Mesendoderm (in vitro differentiated cells): ENCODE measurements at places on chromosomes 3 and 15.

- H3K27ac ChIP-seq, result no peak overlapping the region
- peaks cover 2% of the 10 kb centered on the region for H3K36me3 ChIP-seq
- no peak overlapping the region for H3K4me3 ChIP-seq
- no peaks in the 10 kb centered on the region for H3K27me3 ChIP-seq
- no peaks in the 10 kb centered on the region for H3K4me1 ChIP-seq
These were observed 21.9 kb downstream of the IDH3A start for GRCh38 chr15:78170848-78171773.

DNA sequence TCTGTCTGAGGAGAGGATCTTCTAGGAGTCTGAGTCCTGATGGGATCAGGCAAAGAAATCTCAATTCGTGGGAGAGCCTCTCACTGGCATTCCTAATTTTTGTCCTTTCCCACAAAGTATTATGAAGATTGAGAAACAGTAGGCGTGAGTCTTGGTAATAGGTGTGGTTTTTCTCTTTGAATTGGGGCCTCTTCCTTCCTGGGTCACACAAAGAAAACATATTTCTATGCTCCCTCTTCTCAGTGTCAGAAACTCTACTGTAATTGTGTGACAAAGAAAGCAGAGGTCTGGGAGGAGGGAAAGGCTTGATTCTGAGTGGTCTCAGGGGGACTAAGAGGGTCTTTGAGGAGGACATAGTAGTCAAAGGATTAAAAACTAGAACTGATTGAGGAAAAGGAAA lies 6.0 kb downstream of the GABRR3 start:
- no peaks in the 10 kb centered on the region for H3K36me3 ChIP-seq
- H3K27me3 ChIP-seq, result no peaks in the 10 kb centered on the region
- H3K4me3 ChIP-seq, result no peak overlapping the region

DNA sequence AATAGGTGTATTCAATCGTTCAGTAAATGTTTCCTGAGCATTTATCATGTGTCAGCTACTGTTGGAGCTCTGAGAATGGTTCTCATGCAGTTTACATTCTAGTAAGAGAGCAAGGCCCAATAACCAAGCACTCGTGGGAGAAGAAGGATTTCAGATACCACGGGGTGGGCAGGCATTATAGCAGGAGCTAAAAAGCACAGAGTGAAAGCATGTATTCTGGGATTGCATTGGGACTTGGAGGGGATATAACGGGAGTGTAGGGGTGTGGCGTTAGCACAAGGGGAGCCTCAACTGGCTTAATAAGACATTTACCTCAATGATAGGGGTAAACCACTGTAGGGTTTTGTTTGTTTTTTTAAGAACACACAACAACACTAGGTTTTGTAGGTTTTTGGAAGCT lies 1.6 kb upstream of the SIAH2 start:
- DNase-seq, result no peak
- H3K36me3 ChIP-seq, result no peaks in the 10 kb centered on the region
- H3K27me3 ChIP-seq, result no peaks in the 10 kb centered on the region
- H3K4me1 ChIP-seq, result peaks cover 10% of the 10 kb centered on the region
- no peak overlapping the region for H3K4me3 ChIP-seq

DNA sequence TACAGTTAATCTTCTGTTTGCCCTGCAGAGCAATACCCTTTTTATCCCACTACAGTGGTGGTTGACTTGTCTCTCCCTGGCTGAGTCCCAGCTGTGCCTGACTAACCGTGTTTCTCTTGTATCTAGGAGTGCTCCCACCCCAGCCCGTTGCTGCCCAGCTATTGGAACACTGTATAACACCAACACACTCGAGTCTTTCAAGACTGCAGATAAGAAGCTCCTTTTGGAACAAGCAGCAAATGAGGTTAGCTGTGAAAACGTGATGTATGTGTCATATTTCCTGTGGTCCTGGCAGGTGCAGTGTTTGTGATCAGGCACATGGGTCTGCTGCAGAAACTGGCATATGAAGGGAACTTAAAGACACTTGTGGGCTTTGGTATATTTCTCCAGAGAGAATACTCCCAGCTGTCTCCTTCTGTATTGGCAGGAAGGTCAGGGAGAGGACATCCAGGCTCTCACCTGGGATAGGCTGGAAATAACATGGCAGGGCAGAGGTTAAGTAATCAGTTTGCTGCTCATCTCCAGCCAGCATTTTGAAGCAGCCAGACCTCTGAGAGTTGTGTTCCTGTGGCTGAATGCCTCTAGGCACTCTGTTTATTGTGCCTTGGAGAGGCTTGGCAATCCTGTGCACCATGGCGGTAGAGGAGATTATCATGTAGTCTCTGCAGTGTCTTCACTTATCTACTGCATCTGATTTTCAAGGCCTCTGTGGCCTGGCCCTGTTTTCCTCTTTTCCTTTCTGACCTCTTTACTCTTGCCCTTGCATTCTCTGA lies 34.8 kb downstream of the ATG7 start:
- H3K36me3 ChIP-seq, result no peaks in the 10 kb centered on the region
- no peak for DNase-seq
- peaks cover 3% of the 10 kb centered on the region for H3K4me1 ChIP-seq
- no peak overlapping the region for H3K27ac ChIP-seq

DNA sequence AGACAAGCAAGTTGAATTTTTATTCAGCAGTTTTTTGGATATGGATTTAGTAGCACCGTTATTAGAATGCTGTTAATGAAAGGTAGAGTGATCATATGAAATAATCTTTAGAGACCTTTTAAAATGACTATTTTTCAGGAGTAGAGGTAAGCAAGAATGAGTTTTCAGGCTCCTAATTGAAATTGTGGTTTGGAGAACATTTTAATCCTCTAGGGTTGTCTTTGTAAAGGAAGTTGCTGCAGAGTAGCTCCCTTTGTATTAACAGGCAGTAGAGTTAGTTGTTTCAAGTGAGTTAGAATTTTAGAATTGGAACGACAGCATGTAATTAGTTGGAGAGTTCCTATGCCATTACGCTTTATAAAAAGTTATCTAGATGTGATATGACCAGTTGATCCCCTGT lies 27.2 kb upstream of the EDEM1 start:
- no peak overlapping the region for H3K27ac ChIP-seq
- H3K4me1 ChIP-seq, result peaks cover 6% of the 10 kb centered on the region
- no peak for DNase-seq
- H3K36me3 ChIP-seq, result no peaks in the 10 kb centered on the region

DNA sequence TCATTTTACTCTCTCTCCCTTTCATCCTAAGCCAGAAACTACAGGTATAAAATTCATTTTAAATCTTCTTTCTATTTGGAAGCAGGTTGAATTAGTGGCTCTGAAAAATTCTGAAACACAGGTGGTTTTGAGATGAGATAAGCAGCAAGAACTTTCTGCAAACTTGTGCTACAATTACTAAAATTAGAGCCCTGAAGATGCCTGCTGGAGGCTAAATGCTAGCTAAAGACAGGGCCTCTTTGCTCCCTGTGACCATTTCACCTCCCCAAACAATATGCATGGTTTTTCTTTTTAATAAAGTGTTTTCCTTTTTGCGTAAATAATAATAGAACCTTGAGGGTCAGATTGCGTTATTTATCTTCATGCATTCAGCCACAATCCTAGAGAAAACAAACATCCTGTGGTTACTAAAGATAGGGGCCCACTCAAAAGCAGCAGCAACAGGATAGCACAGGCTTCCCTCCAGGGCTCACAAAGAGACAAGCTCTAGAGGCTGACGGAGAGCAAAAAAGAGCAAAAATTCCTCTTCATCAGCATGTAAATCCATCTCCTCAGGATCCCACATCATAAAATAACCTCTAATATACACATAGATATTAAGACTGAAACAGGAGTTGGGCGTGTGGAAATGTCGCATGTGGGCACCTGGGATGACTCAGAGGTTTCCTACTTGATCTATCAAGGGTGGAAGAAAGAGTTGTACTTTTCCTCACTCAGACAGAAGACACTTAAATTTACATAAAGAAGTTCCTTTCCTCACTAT lies 26.5 kb upstream of the CP start:
- peak; percentile 46 for DNase-seq
- no peak overlapping the region for H3K4me3 ChIP-seq
- no peak overlapping the region for H3K27ac ChIP-seq
- H3K27me3 ChIP-seq, result no peaks in the 10 kb centered on the region
- H3K36me3 ChIP-seq, result no peaks in the 10 kb centered on the region
- H3K4me1 ChIP-seq, result no peaks in the 10 kb centered on the region

DNA sequence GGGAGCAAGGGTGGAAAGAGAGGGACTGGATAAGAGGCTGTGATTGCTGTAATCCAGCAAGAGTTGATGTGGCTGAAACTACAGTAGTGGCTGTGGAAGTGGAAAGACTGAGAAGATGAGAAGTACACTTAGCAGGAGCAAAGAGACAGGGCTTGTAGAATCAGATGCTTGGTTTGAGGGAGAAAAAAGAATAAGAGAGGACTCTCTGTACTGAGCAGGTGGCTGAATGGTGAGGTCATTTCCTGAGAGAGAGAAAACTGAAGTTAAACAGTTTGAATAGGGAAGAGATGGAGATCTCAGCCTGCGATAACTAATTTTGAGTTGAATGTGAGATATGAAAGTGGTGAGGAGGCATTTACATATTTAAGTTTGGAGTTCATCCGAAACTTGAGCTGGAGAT lies 95.8 kb upstream of the SLC25A36 start:
- no peak overlapping the region for H3K4me3 ChIP-seq
- no peaks in the 10 kb centered on the region for H3K27me3 ChIP-seq
- no peak overlapping the region for H3K27ac ChIP-seq
- no peaks in the 10 kb centered on the region for H3K36me3 ChIP-seq

DNA sequence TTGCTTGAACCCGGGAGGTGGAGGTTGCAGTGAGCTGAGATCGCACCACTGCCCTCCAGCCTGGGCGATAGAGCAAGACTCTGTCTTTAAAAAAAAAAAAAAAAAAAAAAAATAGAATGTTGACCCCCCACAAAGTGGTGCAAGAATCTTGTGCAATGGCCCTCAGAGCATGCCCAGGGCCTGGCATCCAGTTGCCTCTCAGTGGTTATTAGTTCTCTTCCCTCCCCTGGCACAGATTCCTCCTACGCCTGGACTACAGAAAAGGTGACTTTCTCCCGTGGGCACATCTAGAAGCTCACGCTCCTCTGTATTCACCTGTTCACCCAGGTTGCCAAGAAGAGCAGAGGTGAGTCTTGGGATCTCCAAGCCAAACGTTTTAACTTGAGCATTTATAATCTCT lies 36.7 kb downstream of the ACSBG1 start:
- H3K36me3 ChIP-seq, result no peaks in the 10 kb centered on the region
- DNase-seq, result no peak
- H3K4me3 ChIP-seq, result no peak overlapping the region
- no peak overlapping the region for H3K27ac ChIP-seq
- no peaks in the 10 kb centered on the region for H3K4me1 ChIP-seq
- no peaks in the 10 kb centered on the region for H3K27me3 ChIP-seq

DNA sequence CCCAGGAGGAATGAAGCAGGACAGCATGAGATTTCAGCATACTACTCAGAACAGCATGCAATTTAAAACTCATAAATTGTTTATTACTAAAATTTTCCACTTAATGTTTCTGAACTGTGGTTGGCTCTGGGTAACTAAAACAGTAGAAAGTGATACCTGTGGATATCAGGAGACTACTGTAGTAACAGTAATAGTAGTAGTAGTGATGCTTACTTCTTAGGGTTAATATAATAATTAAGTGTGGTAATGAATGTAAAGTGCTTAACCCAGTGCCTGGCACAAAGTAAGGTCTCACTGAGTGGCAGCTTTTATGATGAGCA lies 117.3 kb downstream of the NR1I2 start:
- no peaks in the 10 kb centered on the region for H3K4me1 ChIP-seq
- no peak overlapping the region for H3K27ac ChIP-seq
- no peak for DNase-seq
- no peak overlapping the region for H3K4me3 ChIP-seq
- no peaks in the 10 kb centered on the region for H3K36me3 ChIP-seq

DNA sequence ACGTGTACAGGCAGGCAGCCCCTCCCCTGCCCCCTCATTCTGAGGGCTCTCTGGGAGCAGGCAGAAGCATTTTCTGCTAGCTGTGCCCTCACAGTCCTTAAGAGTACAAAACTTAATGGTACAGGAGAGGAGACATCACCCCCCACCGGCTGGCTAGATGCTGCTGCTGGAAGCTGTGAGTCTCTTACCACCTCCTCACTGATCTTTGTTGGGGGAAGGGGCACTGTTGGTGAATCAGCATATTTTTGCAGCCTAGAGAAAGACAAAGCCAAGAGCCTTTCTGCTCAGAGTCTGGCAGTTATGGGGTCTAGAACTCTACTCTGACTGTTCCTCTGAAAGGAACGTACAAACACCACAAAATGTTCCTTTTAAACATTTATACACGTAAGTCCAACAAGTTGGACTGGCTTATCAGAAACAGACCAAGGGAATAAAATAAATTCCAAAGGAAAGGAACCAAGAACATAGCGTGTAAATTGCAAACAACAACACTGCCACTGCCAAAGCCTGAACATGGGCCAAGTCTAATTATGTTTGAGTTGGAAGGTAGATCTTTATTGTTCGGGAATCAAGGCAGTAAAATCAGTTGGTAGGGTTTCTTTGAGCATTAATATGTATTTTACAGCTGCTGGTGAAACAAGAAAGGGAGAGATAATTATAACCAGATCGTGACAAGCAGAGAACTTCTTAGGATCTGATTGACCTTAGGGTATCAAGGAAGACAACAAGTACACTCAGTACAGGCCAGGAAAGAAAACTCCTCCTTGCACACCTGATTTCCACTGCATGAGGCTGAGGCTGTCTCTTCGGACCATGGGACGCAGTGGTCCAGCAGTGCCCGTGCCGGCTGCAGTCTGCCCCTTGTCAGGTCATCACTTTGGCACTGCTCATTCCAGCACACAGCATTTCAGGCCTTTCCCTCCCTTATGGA lies 27.4 kb downstream of the CLK3 start:
- peak; percentile 86 for DNase-seq
- peak overlapping the region; percentile 45 for H3K27ac ChIP-seq
- H3K36me3 ChIP-seq, result no peaks in the 10 kb centered on the region
- H3K4me3 ChIP-seq, result no peak overlapping the region
- H3K4me1 ChIP-seq, result peaks cover 20% of the 10 kb centered on the region

DNA sequence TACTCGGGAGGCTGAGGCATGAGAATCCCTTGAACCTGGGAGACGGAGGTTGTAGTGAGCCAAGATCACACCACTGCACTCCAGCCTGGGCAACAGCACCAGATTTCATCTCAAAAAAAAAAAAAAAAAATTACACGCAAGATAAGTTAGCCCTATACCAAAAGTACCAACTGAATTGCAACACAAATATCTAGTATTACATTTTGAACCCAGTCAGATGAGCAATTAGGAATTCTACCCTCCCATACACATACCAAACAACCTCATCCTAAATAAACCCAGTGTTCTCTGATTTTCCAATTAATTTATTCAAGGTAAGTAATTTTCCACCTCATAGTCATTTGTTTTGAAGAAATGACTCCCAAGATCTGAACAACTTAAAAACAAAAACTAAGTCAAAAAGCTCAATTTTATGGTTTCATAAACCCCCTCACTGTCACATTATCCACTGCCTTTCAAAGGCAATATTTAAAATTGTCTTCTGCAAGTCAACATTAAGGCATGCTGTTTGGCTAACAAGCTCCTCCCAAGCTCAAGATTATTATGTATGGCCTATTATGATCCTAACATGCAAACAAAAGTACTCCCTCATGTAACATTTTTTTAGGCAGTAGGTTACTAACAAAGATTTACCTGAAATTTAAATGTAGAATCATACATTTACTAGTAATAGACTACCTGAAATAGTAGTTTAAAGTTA lies 4.5 kb downstream of the RAF1 start:
- H3K4me1 ChIP-seq, result no peaks in the 10 kb centered on the region
- no peak overlapping the region for H3K4me3 ChIP-seq
- DNase-seq, result no peak
- no peaks in the 10 kb centered on the region for H3K27me3 ChIP-seq
- no peaks in the 10 kb centered on the region for H3K36me3 ChIP-seq

- no peak for DNase-seq
- H3K4me1 ChIP-seq, result peaks cover under 1% of the 10 kb centered on the region
- no peak overlapping the region for H3K4me3 ChIP-seq
These were observed 53.5 kb downstream of the DTWD1 start for GRCh38 chr15:49674370-49674769.
